ENCODE measurements at places on chromosomes 7 and 10.

DNA sequence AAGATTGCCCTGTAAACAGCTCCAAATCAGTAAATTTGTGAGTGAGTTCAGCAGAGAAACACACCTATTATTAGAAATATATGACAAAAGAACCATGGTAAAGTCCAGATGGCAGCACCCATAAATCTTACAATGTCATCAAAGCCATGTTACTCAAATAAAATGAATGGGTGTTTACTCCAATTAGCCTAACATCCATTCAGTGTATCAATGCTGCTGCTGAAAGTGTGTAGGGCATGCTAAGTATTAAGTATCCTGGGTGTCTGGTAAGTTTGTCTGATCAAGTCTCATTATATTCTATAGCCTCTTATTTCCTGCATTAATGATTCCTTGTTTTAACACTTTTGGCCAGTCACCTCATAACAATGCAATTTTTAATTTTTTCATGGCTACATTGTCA, 185.5 kb upstream of the STEAP4 start:
- no peak for DNase-seq

DNA sequence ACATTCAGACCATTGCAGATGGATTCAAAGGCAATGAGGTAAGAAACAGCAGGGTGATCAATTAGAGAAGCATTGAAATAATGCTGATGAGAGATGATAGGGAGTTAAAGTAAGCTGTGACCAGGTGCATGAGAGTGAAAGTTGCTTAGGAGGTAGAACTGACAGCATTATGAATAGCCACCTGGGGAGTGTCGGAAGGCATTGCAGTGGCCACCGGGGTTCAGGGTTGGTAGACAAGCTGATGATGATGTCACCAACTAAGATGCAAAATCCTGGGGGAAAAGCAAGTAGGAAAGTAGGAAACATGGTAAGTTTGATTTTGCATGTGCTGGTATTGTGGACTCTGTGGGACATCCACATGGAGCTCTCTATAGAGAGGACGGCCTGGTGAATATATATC, 211.9 kb upstream of the ETV1 start:
- no peak for DNase-seq

GRCh38 chr10:97407211-97407951, 6.2 kb upstream of the RRP12 start:
- peak; percentile 73 for DNase-seq

GRCh38 chr7:143356414-143357050, 6.0 kb downstream of the FAM131B start:
- DNase-seq = no peak

GRCh38 chr10:113202011-113202410, 252.0 kb downstream of the TCF7L2 start:
- no peak for DNase-seq

DNA sequence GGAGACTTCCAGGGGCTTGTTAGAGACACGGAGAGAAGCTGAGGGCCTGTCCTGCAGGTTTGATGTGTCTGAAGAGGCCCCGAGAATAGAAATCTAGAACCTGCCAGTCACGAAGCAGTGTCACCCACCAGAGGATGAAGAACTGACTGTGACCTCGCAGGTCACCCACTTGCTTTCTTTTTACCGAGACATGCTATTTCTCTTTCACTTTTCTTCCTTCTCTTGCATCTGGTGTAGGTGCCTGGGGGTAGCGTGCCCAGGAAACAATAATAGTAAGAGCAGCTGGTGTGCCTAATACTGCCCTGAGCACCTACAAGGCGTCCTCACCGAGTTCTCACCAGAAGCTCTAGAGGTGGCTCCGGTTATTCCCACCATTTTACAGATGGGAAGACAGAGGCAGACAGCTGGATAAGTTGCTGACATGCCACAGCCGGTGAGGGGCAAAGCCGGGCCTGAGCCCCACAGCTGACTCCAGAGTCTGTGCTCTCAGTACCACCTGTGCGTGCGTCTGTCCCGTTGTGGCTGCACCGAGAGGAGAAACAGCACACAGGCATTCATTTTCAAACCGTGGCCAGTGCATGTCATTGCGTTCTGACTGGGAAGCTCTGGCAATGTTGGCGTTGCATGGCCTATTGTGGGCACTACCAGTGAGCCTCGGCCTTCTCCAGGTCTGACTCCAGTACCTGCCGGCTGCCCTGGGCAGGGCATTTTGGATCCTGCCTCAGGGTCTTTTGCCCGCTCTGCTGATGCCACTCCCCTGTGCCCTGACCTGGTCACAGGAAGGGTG, 7.8 kb downstream of the CHST3 start:
- no peak for DNase-seq

GRCh38 chr10:127151981-127152699, 44.3 kb downstream of the INSYN2A start:
- DNase-seq = no peak

All from fibroblast of upper back skin (primary cell).